Endothelial cell (in vitro differentiated cells): ENCODE measurements at places on chromosomes 12 and 14. TPM values are rescaled to one million over a fixed set of nuclear protein-coding genes. Genes with fewer than 3 reads are reported as not detected.
A peak's percentile ranks its signal among the peaks of the same experiment; 100 is the strongest.

ACRBP gene
- total RNA-seq, result 19.3 TPM

DNA sequence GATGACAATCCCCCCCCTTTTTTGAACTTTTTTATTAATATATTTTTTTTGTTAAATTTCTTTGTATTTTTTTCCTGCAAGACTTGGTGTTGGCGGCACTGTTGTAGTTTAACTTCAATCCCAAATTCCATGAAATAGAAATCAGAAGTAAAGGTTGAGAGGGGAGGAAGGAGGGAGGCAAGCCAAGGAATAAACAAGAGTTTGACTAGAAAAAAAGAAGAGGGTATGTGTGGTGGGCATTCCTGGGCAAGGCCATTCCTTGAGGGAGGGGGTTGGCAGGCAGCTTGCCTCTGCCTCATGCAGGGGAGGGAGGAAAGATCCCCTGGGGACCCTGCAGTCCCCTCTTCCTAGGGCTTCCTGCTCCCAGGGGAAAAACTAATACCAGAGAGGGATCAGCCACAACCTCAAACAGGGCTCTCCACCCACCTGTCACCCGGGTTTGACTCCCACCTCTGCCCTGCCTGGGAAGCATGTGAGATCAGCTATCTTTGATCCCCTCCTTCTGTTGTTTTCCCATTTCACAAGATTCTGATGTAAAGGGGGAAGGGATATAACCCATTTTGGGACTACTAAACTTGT lies 519 bp upstream of the AP1G2 start:
- no peak for DNase-seq

- DNase-seq, result no peak
Measured at GRCh38 chr12:38488866-38489265, 172.3 kb downstream of the ALG10B start.

- no peak for DNase-seq
Measured at GRCh38 chr14:40240245-40240859, 808.1 kb upstream of the FBXO33 start.

DNA sequence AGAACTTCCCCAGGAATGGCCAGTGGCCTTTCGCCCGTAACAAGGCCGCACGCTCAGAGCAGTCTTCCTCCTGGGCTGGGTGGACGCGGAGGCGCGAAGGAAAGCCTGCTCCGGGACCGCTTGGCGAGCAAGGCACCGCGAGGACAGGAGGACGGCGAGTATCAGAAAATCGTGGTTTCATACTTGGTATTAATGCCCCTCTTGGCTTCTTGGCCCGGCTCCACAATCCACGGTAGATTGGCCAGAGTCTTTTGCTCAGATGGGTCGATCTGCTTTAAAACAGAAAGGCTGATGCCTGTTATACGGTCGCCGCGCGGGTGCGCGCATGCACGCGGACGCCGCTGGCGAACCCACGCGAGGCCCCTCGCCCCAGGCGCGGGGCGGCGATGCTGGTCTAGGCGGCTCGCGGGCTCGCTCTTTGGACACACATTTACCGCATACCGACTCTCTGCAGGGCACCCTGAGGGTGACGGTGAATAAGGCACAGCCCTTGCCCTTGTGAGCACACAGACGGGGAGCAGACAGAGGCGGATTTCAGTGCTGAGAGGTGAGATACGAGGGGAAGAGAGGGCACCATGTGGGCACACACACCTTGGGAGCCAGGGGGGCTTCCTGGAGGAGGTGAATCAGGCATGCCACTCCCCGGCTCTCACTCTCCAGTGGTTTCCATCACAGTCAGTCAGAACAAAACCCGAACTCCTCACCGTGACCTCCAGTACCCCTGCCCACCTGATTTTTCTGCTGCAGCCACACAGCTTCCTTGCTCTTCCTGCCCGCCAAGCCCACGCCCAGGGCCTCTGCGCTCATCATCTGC lies 100.7 kb downstream of the APAF1 start:
- peak; percentile 43 for DNase-seq

GRCh38 chr14:96195441-96196081 lies 9.1 kb upstream of the BDKRB2 start:
- no peak for DNase-seq

DNA sequence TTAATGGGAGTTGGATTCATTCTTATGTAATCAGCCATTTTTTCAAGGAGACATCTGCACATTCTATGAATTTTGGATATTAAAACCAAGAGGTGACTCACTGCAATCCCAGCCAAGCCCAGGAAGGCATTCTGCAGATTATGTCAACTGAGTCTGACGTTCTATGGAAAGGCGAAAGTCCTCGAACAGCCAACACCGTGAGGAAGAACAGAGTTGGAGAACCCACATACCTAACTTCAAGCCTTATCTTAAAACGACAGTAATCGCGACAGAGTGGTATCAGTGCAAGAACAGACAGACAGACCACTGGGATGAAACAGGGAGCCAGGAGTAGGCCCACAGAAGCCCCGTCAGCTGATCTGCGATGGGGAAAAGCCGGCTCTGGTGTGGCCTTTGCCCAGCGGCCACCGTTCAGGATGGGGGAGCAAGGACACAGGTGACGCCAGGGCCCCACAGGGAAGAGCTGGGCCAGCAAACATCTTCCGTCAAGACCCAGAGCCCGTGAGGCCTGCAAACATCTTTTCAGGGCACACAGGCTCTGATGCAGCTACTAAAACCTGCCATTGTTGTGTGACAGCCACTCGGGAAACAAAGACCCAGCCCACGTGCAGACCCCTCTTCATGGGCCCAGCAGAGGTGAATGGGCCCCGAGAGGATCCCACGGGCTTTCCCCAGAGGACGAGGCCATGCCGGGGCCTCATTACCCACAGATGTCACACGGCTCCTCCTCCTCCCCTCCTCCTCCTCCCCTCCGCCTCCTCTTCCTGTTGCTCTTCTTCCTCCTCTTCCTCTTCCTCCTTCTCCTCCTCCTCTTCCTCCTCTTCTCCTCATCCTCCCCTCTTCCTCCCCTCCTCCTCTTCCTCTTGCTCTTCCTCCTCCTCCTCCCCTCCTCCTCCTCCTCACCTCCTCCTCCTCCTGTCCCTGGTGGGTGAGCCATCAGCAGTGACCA lies 277.6 kb downstream of the ADGRD1 start:
- DNase-seq, result no peak

GRCh38 chr14:74468513-74468912 lies 24.6 kb downstream of the NPC2 start:
- DNase-seq, result no peak

DNA sequence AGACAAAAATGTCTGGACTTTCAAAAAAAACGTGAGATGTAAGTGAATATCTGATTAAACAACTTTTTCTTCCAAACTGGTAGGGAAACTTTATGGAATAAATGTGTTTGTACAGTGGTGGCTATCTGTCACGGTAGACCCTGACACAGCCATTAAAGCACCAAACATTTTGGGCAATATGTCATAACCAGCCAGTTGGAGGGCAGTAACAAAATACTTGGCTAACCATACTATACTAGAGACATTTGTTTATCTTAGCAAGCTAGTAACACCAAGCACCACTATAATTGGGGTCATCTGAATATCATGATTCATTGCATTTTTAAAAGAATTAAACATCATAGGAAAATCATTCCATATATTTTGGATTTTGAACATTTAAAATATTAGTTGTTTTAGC lies 6.0 kb upstream of the MYF6 start:
- DNase-seq, result no peak

SERPINA3 gene
- total RNA-seq, result not detected

DNA sequence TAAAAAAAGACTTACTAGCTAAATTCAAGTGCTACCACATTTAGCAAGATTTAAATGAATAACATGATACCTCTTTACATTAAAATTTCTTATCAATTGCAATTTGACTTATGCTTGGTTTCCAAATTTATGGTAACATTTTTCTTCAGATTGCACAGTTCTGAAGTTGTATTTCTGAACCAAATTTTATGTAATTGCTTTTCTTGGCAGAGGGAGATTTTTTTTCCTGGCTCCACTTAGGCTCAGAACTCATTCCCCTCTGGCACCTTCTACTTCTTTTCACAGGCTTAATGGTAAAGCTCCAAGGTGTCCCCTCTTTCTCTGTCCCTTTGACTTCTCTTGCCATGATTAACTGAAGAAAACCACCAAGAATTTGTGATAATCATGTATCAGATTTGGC lies 99.8 kb upstream of the TMTC1 start:
- DNase-seq, result no peak

DNA sequence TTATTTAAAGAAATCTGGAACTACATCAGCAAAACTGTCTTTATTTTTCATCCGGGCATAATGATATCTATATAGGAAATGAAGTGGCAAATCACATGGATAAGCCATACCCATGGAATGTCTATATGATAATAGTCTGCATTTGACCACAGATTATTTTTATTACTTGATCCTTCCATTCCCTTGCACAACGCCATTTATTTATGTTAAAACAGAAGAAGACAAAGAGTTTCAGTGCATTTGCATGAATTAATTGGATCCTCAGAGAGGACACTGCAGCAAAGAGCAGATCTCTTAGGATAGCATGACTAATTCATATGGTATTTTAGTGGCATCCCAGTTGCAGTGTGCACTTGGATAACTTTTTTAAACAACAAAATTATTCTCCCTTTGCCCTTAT lies 345.0 kb downstream of the CCDC91 start:
- no peak for DNase-seq

GRCh38 chr12:103198499-103198898 lies 241.0 kb downstream of the ASCL1 start:
- no peak for DNase-seq

ITGA7 gene
- total RNA-seq, result 4.0 TPM

GRCh38 chr14:64807551-64807950 lies 72.2 kb downstream of the SPTB start:
- DNase-seq, result no peak

DNA sequence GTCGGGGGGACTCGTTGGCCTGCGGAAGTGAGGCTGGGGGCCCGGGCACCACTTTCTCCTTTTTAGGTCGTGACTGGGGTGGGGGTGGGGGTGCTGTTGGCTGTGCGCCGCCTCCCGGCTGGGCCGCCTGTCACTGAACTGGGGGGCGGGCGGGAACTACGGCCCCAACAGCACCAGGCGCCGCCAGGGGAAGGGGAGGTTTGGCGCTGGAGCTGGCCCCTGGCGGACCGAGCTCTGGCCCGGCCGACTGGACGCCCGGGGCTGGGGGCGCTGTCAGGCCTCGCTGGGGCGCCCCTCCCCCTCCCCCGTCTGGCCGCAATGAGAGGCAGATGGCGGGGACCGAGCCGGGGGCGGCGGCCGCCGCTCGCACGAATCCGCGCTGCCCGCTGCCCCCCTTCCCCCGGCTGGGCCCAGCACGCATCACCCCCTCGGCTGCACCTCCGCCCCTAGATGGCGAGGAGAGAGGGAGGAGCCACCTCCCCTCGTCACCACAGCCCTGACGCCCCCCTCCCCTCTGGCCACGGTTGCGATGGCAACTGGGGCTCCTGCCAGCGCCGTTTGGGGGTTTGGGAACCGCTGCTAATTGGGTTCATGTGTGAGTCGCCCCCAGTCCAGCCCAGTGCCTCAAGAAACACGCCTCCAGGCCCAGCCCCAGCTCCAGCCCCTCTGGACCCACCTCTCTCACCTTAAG lies 723 bp downstream of the NFATC4 start:
- DNase-seq, result peak; percentile 41

SLC10A1 gene
- not detected for total RNA-seq

MYO1H gene
- total RNA-seq, result 4.4 TPM

DNA sequence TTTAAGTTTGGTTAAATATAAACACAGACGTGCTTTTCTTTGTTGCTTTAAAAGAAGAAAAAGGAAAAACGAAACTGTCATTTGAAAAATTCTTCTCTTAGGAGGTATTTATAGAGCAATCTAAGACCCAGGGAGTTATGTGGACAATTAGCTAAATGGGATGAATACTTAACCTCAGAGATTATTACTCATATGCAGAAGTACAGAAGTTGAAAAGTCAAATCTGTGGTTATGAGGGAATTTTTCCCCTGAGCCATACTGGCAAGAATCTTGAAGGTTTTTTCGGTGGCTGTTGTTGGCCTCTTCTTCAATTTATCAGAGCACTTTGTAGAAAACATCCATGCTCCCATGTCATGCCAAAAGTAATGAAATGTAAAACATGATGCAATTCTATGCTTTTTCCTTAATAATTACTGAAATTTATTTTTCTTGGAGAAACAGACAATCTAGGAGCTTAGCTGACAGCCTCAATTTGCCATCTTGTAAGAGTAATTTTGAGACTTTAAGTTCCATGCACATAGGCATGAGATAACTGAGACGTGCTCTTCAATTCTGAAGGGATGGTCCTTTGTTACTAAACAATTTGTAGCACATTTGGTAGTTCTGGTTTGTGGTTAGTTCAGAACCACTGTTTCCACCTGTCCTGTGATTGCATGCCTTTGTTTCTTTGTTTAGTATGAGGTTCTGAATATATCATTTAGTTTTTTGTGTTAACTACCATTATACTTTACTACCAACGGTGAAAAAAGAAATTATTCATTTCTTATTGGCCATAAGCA lies 126.6 kb downstream of the BCAT1 start:
- no peak for DNase-seq

DNA sequence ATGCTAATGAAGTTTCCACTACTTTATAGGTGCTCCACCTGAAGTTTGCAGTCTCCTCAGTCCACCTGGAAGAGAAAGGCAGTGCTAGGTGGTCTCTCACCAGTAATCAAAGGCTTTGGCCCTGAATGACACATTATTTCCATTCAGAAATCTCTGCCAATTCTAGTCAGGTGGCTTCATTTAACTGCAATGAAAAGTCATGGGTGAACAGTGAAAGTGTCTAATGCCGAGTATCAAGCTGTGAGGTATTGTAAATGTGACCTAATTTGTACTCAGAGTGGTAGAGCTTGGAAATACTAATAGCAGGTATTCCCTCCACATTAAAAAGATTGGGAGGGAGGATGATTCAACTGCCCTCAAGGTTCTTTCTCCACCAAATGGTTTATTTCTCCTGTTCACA lies 220.9 kb upstream of the LRFN5 start:
- DNase-seq, result no peak

RIMKLB gene
- total RNA-seq, result 101 TPM

- DNase-seq, result no peak
Measured at GRCh38 chr12:44358636-44359035, 517.5 kb downstream of the NELL2 start.

DNA sequence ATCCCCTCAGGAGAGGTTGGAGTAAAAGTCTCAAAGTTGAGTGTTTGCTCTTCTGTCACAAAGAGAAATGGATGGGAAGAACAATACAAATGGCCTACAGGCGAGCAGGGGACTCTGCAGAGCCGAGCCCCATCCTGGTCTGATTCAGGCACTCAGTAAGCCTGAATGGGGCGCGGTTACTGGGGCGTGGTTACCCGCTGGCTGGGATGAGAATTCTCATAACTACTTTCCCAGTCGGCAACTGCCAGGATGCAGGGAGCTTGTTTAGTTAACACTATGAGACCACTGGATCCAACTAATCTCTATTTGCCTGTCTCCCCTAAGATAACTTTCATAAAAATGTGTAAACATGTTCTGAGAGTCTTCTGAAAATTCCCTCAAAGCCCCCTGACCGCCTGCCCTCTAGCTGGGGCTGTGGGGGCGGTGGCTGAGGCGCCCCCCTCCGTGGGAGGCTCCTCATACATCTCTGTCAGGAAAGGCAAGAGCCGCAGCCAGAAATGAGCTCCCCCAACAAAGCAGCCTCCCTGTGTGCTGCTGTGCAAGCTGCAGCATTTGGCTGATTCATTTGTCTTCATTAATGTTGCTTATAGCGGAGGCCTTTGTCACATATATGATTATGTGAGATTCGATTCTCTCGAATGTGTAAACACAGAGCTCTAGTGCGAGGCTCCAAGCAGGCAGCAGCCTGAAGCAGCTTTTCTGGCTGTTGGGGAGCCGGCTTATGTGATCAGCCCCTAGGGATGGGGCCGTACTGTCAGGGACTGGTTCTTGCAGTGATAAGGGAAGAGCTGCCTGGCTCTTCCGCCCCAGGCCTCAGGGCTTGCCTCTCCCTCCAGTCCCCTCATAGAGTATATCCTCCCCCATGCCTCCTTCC lies 126.1 kb upstream of the ARHGAP5 start:
- no peak for DNase-seq
